SK-N-SH treated with all-trans-retinoic acid at 6 μM for 48 hours (cell line): ENCODE measurements at places on chromosomes 16 and 17.
A peak's percentile ranks its signal among the peaks of the same experiment; 100 is the strongest.

- peak; percentile 71 for ATAC-seq
These were observed 9.0 kb upstream of the PHAF1 start for GRCh38 chr16:67100569-67101310.

DNA sequence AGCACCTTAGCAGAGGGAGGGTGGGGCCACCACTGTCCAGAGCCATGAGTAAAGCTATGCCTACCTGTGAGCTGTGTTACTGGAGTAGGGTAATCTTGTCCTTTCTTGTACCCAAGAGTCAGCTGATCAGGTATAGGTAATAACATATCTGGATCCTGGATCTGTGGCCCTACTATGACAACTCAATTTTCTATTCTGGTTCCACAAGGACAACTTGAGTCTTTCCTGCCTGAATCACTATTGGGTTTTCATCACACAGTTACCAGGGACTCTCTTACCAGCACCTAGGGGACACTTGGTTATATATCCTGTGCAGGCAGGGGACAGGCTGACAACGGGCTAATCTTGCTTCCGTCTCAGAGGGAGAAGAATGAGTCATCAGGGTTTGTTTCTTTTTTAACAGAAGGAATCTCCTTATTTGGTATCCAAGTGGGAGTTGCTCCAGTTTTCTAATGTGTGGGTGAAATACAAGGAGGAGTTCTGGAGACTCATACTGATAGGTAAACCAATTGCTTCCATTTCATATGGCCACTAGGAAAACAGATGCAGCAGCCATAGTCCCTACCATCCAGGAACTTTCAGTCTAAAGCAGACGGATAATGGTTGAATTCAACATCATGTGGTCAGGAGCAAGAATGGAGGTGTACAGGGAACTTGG, 6.8 kb downstream of the ZNF267 start:
- ATAC-seq: peak; percentile 73

- ATAC-seq: no peak
These were observed 26.4 kb upstream of the SLC7A5 start for GRCh38 chr16:87895641-87896141.

- ATAC-seq: peak; percentile 37
These were observed 150.7 kb upstream of the CACNG5 start for GRCh38 chr17:66684261-66684660.

DNA sequence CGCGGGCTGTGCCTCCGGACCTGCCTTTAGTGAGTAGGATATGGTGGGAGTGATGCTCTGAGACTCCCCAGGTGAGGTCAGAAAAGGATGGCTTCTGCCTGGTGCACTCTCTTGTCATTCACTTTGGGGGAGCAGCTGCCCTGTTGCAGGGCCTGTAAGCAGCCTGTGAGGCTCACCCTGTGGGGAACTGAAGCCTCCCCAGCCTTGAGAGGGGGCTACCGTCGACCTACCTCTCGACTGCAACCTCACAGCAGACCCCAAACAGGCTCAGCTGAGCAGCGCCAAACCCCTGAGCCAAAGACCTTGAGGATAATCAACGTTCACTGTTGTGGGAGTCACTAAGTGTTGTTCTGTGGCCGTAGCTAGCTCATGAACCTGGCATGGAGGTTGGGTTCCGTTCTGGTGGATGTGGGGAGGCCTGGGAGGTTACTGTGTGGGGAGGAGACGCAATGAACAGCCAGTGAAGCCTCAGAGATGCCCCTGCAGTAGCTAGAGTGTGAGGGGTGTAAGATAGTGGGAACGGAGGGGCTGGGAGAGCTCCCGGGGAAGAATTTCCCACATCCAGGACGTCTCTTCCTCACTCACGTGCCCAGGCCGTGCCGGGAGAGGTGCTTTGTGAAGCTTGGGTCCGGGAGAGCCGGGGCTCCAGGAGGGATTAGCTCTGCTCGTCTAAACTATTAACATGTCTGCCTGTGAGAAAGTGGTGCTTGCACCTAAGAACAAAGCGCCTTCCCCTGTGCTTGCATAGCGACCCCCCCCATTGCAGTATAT, 38.8 kb downstream of the METRNL start:
- no peak for ATAC-seq

- ATAC-seq: no peak
These were observed 12.2 kb upstream of the SP2 start for GRCh38 chr17:47883589-47884426.

- peak; percentile 66 for ATAC-seq
These were observed 124.5 kb downstream of the HS3ST3A1 start for GRCh38 chr17:13477180-13477611.
